ENCODE measurements at places on chromosomes 11 and 22.

DNA sequence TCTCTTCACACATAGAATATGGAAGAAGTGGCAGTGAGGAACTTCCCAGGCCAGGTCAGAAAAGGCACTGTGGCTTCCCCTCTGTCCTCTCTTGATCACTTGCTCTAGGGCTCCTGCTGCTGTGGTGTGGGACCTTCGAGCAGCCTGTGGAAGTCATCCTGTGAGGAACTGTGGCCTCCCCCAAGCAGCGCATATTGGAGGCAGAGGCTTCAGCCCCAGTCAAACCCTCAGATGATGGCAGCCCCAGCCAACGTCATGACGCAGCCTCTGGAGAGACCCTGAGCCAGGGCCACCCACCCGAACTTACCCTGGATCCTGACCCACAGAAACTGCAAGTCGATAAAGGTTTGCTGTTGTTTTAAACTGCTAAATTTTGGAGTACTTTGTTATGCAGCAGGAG is 444.9 kb downstream of the TBC1D22A start:
- DNase-seq = no peak

DNA sequence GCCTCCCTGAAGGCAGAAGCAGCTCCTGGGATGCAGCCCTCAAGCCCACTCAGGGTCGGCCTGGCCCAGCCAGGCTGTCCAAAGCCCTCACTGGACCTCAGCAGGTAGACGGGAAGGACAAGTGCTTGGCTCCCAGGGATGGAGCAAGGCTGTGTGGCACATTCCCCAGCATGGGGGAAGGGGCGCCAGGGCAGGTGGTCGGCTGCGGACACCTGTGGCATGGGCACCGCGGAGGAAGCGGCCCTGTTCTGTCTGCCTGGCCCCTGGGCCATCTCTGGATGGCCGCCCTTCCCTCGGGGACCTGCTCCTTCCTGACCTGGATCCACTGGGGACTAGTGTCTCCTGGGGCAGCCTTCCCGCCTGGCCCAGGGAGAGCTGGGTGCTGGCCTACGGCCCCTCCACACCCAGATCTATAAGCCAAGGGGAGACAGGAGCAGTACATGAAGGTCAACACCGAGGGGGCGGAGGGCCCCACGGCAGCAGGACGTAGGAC is 26.0 kb downstream of the CHID1 start:
- no peak for DNase-seq

- no peak for DNase-seq
Measured at GRCh38 chr11:565921-566509, 5.2 kb downstream of the RASSF7 start.

GRCh38 chr11:12771875-12772274 is 97.7 kb downstream of the TEAD1 start:
- no peak for DNase-seq

- DNase-seq = no peak
Measured at GRCh38 chr11:850775-851763, 8.4 kb downstream of the TSPAN4 start.

GRCh38 chr22:49152127-49152938 is 675.3 kb downstream of the BRD1 start:
- no peak for DNase-seq

GRCh38 chr22:36776722-36777121 is 803 bp upstream of the IFT27 start:
- no peak for DNase-seq

GRCh38 chr22:29772170-29772641 is 5.0 kb downstream of the UQCR10 start:
- no peak for DNase-seq

GRCh38 chr11:17988465-17988864 is 24.4 kb downstream of the SERGEF start:
- no peak for DNase-seq

DNA sequence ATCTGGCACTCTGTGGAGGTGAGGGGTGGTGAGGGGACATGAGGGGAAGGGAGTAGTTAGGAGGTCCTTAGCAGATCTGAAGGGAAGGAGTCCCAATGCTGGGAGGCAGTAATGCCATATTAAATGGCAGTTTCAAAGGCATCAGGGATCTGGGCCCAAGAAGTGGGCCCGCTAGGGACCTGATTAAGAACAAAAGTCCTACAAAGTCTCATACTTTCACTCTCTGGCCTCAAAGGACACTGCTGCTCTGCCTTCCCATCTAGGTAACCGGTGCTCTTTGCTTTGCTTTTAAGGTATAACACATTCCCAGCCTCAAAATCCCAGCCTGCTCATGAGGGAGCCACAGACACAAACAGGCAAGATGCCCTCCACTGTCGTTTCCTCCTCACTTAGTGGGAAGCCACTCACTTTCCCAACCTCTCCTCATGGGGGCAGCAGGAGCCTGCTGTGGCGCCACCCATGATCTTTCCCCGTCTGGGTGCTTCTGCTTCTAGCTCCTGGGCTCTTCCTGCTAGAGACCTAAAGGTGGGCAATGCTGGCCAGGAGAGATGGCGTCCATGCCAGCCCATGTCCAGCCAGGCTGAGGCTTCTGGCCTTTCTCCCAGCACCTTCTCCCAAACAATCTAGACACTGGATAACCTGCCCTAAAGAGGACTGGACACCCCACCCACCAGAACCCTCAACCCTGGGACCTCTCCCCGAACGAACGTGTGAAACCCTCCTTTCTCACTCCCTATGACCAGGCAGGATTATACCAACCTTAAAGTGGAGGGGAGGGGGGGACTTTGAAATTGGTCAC is 68.3 kb downstream of the PLEKHA7 start:
- no peak for DNase-seq

GRCh38 chr11:8250434-8250833 is 13.2 kb downstream of the LMO1 start:
- DNase-seq = peak; percentile 6

DNA sequence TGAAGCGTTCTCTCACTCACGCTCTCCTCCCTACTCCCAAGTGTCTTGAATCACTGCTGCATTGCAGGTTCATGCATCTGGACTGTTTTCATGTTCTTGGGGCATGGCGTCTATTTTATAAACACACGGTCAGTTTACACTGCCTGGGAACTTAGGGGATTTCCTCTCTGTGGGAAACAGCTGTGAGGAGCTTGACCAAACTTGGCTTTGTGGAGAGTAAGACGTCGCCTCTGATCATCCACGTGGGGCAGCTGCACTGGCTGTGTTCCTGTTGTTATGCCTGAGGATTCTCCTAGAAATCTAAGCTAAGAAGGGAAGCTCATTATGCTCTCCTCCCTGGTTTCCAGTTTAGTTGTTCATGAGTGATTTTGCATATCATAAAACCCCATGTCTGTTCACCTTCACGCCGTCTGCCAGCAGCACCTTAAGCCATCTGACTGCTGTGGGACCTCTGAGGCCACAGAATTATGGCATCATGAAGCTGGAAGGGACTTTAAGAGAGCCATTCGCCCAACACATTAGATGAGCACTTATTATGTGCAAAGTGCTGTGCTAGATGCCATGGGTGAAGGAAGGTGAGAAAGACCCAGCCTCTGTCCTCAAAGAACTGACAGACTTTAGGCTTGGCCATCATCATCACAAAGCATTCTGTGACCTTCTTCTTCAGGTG is 38.8 kb upstream of the POU2AF1 start:
- no peak for DNase-seq
